ENCODE measurements at places on chromosomes 12 and 14.

DNA sequence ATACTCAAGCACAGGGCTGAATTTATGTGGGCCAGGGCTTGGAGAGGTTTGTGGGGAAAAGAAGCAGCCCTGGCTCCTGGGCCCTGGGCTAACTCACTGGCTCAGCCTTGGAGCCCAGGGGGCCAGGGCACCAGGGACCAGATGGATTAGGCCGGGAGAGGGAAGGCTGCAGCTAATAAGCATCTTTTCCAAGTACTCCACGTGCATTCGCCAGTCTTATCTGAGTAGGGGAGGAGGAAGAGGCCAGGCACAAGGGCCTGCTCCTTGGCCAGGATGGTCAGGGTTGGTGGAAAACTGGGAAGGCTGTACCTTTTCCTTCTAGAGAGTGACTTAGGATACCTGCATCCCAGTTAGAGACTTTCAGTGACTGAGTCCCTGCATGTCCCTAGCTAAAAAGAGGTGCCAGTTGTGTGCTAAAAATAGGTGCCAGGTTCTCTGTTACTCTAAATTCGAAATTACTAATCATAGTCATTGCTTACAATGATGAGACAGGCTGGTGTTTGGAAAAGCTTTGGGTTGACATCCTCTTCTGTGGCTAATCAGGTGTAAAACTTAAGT, 1.3 kb downstream of the GLRX5 start:
- no peak for DNase-seq

- no peak for DNase-seq
These were observed 63.1 kb downstream of the PLEKHG7 start for GRCh38 chr12:92765871-92766270.

GRCh38 chr12:90773491-90773890, 181.5 kb downstream of the CCER1 start:
- DNase-seq = no peak

GRCh38 chr12:3624273-3624672, 128.6 kb downstream of the CRACR2A start:
- DNase-seq = no peak

DNA sequence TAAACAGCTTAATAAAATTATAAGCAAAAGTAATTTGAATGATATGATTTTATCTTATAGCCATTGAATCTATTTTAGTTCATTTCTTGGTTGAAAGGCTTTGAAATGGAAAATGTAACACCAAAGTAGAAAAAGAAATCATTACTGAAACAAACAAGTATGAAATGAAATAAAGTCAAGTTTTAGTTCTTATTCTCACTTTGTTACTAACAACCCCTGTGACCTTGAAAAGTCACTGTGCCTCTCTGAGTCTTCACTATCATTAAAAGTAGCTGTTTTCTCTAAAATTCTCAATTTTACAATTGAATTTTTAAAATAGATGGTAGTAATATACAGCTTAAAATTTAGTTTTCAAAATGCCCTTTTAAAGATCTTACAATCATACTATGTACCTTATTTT, 32.4 kb upstream of the SLC17A8 start:
- no peak for DNase-seq

DNA sequence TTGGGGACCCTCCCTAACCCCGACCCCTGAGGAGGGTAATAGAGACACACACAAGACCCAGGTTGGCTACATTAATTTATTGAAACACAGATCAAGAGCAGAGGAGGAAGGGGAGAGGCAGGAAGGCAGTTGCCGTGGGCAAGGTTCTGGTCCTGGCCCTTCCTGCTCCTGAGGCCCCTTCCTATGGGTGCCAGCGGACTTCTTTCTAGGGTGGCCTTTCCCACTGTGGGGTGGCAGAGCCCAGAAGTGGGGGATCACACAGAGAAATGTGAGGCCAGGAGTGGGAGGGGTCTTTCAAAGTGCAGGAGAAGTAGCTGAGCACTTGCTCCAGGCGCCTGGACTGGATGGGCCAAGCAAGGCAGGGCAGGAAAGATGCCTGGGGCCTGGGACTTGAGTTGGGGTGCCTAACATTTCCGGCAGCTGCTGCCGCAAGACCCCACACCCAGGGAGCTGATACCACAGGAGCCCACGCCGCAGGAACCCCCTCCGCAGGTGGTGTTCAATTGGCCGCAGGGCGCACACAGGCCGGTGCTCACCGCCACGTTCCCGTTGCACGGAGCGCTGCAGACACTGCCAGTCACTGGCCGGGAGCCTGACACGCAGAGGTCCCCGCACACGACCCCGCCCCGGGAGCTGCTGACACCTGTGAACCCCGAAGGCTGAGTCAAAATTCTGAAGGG, 5.3 kb downstream of the KRT81 start:
- DNase-seq = no peak

- DNase-seq = no peak
These were observed 6.7 kb downstream of the CDKN1B start for GRCh38 chr12:12723681-12724420.

- DNase-seq = no peak
These were observed 360.9 kb upstream of the NAV3 start for GRCh38 chr12:77469578-77470333.

DNA sequence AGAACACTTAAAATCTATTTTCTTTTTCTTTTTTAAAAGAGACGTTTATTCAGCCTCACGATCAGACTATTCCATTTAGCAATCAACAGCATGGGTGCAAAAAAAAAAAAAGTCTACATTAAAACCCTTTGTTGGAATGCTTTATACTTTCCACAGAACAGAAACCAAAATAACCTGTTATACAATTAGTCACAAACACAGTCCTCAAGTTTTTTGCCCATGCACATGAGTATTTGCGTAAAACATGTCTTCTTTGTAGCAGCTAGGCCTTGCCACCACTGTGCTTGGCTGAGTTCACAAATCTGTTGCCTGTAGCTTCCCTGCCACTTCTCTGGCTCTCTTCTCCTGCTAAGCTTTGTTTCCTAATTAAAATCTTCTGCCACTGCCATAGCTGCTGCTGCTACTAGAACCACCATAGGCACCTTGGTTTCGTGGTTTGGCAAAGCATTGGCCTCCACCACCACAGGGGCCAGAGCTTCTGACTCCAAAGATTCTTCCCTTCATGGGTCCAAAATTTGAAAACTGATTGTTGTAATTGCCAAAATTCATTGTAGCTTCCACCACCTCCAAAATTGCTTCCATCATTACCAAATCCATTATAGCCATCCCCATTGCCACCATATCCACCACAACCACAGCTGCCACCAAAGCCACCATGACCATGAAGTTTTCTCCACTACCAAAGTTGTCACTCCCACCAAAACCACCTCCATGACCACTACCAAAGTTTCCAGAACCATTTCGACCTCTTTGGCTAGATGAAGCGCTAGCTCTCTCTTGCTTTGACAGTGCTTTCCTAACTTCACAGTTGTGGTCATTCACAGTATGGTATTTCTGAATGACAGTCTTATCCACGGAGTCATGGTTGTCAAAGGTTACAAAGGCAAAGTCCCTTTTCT, 38.1 kb downstream of the KLRG1 start:
- no peak for DNase-seq

- DNase-seq = no peak
These were observed 1.1 kb upstream of the HOXC8 start for GRCh38 chr12:54007538-54008259.

DNA sequence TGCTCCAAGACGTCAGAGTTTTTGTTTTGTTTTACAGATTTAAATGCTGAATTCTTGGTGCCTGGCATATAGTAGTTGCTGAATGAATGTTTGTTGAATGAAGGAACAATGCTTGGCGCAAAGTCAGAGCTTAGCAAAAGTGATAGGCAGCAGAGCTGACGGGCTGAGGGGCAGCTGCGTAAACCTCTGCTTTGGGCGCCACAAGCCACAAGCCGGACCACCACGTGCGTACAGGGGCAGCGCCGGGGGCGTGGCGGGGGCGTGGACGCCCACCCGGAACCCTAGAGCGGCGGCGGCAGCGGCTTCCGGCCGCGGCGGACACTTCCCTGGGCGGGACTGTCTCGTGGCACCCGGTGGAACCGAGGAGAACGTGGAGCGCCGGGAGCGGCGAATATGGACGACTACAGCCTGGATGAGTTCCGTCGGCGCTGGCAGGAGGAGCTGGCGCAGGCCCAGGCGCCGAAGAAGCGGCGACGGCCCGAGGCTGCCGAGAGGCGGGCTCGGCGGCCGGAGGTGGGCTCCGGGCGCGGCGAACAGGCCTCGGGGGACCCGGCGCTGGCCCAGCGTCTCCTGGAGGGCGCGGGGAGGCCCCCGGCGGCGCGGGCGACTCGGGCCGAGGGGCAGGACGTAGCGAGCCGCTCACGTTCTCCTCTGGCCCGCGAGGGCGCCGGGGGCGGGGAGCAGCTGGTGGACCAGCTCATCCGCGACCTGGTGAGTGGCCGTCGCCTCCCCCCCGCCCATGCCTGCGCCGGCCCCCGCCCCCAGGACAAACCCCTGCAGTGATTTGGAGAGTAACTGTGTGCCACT, at the start of gene FBXW8:
TSS of gene FBXW8 (plus strand) at position 306 of the 807 bp plus-strand sequence. CDS start at position 394, 88 bp downstream.
- DNase-seq = peak; percentile 42

DNA sequence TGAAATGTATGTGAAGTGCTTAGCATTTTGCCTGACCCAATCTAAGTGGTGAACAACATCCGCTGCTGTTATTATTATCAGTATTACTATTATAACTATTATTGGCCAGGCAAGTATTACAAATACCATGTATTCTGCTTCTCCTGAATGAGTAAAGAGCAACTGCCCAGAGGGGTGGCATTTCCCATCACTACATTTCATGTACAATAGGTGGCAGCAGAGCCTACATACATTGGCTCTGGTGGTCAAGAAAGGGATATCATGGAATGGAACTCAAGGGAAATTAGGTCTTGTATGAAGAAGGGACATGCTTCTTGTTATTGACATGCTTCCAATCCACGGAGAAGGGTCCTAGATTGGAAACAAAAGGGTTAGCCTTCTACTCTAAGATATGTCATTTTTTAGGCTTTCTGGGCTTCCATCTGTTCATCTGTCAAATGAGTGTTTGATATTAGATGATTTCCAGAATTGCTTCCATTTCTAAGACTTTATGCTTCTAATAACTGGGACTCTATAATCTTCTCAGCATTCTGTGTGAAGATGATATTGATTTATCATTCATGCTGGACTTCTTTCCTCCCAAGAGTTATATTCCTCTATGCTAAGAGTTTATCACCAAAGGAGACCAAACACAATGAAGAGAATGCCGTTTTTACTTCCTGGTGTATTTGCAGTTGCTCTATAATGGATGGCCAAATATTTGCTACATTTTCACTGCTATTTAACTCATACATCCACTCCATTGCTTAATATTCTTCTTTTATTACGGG, 239.1 kb downstream of the SSPN start:
- no peak for DNase-seq

DNA sequence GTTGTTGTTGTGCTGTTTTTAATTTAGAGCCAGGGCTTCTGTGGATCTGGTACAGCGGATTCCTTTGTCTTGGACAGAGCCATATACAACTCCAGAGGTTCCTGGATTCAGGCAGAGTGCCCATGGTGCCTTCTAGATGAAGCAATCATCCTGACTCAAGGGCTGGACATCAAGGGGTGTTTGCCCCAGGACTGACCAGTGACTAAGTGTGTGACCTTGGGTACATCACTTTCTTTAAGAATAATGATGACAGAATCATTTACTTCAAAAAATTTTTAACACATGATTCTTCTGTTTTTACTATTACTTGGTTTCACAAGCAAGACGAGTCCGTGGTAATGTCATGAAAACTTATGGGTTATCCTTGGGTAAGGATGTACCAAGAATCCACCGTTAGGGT, 397.3 kb downstream of the ZFP36L1 start:
- no peak for DNase-seq

- DNase-seq = no peak
These were observed 38.6 kb upstream of the VPS33A start for GRCh38 chr12:122304924-122305323.

- no peak for DNase-seq
These were observed 6.3 kb downstream of the SLC7A8 start for GRCh38 chr14:23177181-23177580.

DNA sequence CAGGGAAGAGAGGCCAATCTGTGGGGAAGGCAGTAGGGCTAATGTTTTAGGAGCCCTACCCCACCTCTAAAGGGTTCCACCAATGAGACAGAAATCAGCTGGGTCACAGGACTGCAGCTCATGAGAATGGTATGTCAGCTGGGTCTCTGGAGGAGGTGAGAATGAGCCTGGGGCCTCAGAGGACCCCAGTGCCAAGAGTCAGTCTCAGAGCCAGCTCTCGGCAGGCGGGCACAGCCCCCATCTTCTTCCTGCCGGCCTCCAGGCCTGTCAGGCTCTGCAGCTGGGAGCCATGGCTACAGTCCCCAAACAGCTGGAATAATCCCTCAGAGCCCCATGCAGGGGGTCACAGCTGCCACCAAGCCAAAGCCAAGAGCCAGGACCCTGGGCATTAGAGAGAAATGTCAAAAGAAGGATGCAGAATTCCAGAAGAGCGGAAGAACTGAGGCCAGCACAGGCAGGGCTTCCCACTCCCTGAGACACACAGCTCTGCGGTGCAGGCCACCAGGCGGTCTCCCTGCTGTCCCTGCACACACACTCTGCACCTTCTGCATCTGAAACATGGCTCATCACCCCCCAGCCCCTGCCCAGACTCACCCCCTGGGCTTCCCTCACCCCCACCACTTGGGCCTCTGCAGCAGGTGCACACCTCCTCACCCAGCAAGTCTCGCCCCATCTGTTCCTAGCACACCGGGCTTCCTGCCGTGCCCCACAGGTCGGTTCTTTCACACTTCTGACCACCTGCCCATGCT, 26.0 kb downstream of the ITPK1 start:
- DNase-seq = no peak

DNA sequence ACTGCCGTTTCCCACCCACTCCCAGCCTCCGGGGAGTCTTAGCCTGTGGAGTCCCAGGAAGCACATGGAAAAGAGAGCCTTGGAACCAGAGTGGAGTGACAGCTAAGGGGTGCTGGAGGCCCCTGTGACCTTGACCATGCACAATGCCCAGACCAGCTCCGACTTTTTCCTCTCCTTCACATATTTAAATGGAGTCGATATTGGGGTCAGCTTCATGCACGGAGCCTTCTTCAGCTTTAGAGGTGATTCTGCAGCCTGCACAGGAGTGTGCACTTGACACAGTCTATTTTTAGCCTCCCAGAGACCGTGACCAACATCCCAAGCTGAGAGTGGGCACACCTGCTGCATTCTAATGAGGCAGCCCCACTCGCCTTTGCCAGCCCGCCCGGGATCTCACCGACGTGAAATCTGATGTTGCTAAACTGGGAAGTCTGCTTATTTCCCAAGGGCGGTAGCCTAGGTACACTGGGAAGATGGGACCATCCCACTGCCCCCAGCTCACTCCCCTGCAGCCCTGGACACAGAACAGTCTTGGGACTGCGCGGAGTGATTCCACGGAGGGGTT, 47.5 kb downstream of the PRMT8 start:
- DNase-seq = no peak

DNA sequence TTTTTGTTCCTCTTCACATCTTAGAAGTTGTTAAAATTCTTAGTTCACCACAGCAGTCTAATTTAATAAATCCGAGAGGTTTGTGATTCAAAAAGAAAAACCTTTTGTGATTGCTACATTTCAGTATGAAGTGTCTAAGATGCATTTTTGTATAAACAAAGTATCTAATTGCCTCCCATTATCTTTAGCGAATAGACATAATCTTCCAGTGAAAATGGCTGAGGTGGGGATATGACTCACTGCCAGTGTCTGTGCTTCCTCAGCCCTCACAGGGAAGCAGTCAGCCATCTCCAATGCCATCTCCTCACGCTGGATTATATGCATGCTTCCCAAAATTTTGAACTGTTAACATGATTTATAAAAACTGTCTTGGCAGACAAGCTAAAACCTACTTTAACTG, 7.6 kb downstream of the GCH1 start:
- DNase-seq = no peak
